ENCODE measurements at places on chromosomes 1 and 21.

GRCh38 chr1:160056648-160057169, 13.3 kb downstream of the KCNJ10 start:
- DNase-seq = no peak

- DNase-seq = no peak
Observed at GRCh38 chr1:116431870-116432500, 58.9 kb downstream of the ATP1A1 start.

DNA sequence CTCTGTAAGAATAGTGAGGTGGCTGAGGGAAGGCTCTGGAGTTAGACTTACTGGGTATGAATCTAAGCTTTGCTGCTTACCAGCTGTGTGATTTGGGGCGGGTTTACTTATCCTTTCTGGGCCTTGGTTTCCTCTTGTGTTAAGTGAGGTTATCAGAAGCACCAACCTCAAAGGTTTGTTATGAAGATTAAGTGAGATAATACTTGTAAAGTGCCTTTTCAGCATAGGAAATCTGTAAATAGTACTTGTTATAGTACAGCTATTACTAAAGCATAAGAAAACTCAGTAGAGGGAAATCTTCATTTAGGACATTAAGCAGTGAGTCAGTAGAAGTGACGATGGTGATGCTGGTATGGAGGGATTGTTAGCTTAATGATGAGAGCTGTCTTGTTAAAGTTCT, 12.1 kb downstream of the HHAT start:
- no peak for DNase-seq

DNA sequence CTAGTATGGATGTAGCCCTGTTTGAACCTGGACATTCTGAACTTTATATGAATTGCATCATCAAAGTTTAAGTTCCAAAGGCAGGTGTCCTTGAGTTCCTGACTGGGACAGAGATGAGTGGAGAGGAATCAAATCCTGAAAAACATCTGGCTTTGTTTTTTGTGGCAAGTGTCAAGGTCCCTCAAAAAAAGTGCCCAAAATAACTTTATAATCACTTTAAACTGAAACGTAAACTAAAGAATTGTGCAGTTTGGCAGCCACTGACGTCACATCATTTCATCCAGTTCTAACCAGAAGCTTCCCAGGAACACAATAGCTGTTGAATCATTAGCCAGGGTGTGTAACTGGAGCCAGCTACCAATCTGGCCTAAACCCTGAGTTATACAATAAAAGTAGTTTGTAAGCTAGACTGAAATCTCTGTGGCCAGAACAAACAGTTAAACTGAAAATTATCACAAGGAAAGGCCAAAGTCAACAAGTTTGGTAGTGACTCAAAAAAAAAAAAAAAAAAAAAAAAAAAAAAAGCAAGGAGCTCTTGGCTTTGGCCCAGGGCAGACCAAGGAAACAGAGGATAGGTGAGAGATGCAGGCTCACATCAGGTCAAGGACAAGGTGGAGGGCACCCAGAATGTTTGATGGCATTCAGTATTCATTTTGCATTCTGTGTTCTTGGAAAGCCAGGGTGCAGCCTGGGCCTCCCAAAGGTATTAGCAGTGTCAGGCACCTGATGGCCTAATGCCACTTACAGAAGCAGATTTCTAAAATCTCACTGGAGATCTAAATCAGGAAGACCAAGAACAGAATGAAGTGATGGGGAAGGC, 74.3 kb downstream of the TNFSF18 start:
- DNase-seq = no peak

Measured in ascending aorta (tissue), 2 donors.